ENCODE measurements at places on chromosomes 6 and 20.

DNA sequence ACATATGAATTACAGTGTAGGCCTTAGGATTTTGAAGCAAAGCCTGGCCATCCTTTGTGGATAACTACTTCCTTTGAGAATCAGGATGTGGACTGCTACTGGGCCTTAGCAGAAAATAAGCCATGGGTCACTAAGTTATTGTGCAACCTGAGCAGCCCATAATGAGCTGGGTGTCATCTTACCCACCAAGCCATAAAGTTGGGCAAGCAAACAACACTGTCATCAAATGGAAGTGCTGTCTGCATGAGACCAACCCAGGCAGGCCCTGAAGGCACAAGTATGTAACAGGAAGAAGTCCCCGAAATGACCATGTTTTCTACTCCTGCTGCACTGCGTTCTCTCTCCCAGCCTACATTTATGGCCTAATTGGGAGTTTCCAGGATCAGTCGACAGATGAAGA, 205.6 kb upstream of the GGTLC1 start:
- no peak for DNase-seq

- DNase-seq, result no peak
These were observed 378.1 kb downstream of the BTBD9 start for GRCh38 chr6:38261626-38262025.

DNA sequence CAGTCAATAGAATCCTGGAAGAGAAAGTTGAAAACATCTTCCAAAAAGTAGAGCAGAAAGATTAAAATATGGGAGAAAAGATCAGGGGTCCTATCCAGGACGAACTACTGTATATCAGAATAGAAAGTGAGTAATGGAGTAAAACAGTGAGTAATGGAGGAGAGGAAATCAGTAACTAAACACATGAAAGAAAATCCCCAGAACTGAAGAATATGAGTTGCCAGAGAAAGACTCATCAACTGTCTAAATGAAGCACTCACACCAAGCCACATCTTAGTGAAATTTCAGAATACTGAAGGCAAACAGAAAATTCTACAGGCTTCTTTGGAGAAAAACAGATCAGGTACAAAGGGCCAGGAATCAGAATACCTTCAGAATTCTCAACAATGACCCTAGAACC, 14.9 kb downstream of the IL17A start:
- DNase-seq, result no peak

GRCh38 chr6:7389451-7390225, at the start of the genes CAGE1 and RIOK1:
Gene CAGE1, minus strand, starts transcription at chr6:7389742. Its CDS starts 2,569 bp downstream, at chr6:7387173.
Gene RIOK1, plus strand, starts transcription at chr6:7389808. Its CDS starts 195 bp downstream, at chr6:7390003.
- peak; percentile 98 for DNase-seq

- DNase-seq, result no peak
These were observed 1.5 kb downstream of the ZCCHC3 start for GRCh38 chr20:298776-299391.

DNA sequence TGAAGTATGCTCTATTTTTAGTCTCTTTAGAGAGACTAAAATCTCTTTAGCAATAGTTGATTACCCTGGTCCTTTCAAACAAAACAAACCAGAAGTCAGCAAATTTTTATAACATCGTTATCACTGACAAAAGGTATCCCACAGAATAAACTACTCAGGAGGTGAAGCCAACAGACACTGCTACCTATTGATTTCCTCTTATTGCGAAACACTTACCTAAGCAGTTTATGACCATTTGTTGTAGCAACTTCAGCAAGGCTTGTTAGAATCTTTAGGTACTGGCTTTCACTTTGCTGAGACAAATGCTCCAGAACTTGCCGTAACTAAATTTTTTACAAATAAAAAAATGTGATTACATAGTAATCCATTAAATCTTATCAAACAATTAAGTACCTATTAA, 64.4 kb downstream of the HACE1 start:
- no peak for DNase-seq

GRCh38 chr20:42190084-42190483, 571.9 kb upstream of the CHD6 start:
- DNase-seq, result no peak

- DNase-seq, result no peak
These were observed 1.4 kb downstream of the TOP1 start for GRCh38 chr20:41030061-41030460.

DNA sequence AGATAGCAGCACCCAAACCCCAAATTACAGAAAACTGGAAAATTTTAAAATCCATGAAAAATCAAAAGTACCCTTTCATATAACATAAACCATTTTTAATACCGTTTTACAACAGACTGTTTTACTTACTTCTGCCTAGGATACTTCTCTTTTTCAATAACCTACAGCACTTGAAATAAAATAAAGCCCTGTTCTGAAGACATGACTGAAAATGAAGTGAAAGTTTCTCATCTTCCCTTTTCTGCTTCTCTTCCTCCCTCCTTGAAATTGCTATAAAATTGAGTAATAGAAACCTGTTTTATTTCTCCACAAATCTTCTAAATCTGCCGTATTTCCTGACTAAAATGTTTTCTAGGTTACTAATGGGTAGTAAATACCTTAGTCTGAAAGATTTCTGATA, 20.3 kb downstream of the MMS22L start:
- DNase-seq, result no peak

DNA sequence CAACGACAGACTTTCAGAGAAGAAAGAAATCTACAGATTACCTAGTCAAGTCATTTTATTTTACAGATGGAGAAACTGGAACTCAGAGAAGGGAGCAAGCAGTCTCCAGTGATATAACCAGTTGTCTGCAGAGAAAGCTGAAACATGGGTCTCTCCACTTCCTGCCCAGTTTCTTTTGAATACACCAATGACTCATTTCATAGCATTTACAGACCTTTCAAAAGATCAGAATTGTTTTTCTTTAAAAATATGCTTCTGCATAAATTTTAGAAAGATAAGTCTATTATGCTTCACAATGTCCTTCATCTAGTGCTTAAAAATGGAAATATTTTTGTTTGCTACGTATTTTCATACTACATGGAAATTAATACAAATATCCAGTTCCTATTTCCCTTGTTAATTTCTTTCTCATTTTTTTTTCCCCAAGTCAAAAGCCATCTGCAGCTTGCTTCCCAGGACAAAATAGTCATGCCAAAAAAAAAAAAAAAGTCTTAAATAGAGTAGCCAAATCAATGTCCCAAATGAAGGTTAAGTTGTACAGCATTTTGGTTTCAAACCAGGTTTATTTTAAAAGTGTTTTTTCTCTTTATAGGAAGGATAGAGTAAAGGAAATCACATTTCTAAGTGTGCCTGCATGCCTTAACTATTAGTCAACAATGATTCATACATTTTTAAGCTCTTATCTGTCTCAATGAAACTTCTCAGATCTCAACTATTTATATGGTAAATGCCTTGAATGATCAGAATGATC, 36.9 kb downstream of the ARHGAP18 start:
- DNase-seq, result no peak

GRCh38 chr6:38982470-38982869, 66.1 kb upstream of the GLP1R start:
- no peak for DNase-seq

DNA sequence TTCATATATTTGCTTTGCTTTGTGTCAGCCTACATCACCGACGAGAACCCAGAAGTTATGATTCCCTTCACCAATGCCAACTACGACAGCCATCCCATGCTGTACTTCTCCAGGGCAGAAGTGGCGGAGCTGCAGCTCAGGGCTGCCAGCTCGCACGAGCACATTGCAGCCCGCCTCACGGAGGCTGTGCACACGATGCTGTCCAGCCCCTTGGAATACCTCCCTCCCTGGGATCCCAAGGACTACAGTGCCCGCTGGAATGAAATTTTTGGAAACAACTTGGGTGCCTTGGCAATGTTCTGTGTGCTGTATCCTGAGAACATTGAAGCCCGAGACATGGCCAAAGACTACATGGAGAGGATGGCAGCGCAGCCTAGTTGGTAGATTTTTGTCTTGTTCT, 28.5 kb downstream of the DSE start:
- no peak for DNase-seq

DNA sequence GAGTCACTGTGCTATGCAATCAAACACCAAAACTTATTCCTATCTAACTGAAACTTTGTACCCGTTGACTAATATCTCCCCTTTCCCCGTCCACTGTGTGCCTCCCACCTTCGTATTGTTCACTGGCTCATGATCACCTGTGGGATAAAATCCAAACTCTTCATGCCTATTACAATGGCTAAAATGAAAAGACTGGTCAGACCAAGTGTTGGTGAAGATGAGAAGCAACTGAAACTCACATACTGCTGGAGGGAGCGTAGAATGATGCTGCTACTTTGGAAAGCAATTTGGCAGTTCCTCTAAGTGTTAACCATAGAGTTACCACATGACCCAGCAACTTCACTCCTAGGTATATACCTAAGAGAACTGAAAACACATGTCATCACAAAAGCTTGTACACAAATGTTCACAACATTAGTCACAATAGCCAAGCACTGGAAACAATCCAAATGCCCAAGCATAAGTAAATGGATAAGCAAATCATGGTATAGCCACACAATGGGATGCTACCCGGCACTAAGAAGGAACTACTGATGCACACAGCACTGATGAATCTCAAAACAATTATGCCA, 13.1 kb downstream of the RPS10 start:
- DNase-seq, result no peak

DNA sequence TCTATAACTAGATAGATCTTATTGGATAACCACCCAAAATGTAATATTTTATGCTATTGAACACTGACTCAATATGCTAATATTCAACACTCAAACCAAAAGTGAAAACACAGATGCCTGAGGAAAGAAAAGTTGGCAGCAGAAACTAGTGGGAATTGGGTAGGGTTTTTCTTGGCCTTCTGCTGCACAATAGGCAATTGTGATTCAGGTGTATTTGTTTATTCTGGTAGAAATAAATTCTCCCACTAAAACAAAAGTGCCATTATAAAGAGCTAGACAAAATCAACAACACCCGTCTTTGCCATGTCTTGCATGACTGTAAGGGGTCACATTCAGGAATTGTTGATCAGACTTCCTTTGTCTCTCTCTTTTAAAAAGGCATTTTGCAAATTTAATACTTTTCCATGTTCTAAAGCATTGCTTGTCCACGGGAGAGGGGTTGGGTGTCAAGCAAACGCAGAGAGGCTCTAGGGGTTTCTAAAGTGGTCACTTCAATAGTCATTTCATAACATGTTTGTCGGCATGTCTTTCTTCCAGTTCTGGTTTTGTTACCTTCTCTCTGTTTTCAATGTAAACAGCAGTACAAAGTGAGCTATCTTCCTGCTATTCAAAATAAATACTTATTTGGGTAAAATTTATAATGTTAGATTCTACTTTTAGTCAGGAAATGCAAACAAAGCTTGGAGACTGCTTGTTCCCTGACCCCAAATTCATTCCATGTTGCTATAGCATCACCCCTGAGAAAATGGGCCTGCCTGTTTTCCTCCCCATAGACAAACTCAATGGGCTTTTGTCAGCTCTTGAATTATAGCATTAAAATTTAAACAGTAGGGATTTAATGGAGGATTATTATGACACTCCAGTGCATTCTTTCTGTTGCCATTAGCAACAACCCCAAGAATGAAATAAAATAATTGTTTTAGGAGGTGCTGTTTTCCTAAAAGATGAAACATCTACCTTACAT, 217.0 kb upstream of the CCN2 start:
- no peak for DNase-seq

GRCh38 chr6:142235791-142236190, 66.0 kb upstream of the ADGRG6 start:
- DNase-seq, result no peak

DNA sequence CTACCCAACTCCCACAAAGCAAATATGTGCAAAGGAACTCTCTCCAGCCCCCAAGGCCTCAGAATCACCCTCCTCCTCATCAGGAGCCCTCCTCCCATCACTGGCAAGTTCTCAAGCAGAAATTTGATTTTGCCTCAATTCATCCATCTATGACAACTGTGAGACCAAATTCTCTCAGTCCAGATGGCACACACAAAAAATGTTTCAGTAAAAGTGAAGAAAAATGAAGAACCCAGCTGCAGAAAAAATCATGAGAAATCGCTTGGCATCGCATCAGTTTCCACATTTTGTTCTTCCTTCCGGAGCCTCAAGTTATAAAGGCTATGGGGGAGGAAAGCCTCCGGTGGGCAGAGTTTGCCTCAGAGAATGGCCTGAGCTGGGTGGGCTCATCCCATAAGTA, 6.4 kb upstream of the CD24 start:
- no peak for DNase-seq

DNA sequence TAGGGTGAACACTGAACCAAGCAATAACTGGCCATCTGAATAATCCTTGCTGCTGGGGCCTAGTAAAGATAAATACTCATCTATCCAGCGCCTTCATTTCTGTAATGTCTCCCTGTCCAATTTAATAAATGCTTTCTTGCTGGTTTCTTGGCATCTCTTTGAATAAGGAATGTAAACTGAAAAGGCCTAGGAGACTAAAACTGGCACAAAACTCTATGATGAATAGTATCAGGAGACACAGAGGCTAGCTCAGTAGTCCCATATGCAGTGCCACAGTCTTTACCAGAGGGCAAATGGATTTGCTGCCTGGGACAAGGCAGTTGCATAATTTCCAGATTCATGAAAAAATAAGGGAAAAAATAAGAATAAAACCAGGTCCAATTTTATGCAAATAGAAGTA, 324.4 kb downstream of the CENPW start:
- no peak for DNase-seq

DNA sequence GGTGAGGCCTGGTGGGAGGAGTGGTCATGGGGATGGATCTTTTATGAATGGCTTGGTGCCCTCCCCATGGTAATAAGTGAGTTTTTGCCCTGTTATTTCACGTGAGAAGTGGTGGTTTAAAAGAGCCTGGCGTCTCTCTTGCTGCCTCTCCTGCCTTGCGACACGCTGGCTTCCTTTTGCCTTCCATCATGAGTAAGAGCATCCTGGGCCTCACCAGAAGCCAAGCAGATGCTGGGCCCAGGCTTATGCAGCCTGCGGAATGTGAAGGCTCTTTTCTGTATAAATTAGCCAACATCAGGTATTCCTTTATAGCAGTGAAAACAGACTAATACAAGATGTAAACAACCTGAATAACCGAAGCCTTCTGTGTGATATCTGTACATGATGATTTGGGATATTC, 27.6 kb downstream of the VTA1 start:
- no peak for DNase-seq

DNA sequence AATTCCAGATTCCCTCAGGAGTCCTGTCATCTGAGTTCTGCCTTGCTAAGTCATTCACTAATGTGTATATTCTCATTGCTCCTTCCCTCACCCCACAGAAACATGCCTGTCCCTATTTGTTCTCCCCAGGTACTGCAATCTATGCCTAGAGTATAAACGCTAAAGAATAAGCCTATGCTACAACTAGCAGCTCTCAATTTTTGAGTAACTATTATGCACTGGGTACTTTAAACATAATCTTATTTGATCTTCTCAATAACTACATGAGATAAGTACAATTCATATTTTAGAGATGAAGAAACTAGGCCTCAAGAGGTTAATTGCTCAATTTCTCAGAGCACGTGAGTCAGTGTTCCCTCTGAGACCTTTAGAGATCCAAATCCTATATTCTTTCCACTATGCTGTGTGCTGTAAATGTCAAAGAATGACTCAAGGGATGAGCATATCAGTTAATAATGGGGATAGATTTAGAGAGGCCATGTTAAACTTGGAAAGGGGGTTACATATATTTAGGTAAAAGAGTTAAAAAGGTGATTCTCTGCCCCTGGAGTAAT, 423.8 kb upstream of the ADGRB3 start:
- no peak for DNase-seq
